ENCODE measurements at places on chromosomes 6 and 20.
A peak's percentile ranks its signal among the peaks of the same experiment; 100 is the strongest.

DNA sequence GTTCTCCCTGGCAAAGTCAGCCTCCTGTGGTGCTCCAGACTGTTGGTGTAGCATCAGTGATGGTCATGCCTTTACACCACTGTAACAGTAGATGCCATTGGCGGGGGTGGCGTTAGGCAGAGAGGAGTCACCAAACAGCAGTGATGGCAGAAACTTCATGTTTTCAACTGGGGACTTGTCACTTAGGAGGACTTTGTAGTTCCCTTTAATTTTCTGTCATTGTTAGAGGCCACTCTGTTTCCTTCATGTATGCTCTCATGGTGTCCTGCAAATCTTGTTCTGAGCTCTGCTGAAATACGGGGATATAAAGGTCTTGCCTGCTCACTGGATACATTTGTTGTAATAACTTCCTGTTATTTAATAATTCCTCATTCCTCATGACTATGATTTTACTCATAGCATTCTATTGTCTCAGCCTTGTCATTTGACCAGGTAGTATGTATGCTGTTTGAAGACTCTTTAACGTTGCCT lies 4.6 kb downstream of the MAP3K4 start:
- DNase-seq: no peak

DNA sequence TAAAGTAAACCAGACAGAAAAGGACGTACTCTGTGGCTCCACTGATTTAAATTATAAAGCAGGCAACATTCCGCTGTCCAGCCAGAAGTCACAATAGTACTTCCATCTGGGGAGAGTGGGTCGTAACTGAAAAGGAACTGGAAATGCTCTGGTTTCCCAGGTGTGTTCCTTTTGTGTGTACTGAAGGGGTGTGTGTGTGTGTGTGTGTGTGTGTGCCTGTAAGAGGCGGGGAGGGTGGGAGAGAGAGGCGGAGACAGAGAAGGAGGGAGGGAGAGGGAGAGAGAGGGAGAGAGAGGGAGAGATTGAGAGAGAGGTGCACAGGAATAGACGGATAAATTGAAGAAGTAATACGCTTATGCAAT lies 178.4 kb upstream of the ZNF184 start:
- no peak for DNase-seq

DNA sequence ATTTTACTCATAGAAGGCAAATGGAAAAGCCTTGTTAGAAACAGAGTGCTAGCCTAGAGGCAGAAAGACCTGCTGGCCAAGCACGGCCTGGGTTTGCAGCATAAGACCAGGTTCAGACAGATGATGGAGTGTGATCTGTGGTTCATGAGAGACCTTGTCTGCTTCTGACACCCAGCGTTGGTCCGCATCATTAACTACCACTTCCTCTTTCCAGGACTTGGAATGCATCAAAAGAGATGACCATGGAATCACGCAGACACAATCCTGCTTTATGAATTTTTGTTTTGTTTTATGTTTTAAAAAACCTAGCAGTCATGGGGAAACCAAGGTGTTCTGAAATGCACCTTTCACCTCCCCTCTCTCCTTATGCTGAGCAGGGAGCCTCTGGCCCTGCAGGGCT lies 76.8 kb upstream of the SYNDIG1 start:
- no peak for DNase-seq

DNA sequence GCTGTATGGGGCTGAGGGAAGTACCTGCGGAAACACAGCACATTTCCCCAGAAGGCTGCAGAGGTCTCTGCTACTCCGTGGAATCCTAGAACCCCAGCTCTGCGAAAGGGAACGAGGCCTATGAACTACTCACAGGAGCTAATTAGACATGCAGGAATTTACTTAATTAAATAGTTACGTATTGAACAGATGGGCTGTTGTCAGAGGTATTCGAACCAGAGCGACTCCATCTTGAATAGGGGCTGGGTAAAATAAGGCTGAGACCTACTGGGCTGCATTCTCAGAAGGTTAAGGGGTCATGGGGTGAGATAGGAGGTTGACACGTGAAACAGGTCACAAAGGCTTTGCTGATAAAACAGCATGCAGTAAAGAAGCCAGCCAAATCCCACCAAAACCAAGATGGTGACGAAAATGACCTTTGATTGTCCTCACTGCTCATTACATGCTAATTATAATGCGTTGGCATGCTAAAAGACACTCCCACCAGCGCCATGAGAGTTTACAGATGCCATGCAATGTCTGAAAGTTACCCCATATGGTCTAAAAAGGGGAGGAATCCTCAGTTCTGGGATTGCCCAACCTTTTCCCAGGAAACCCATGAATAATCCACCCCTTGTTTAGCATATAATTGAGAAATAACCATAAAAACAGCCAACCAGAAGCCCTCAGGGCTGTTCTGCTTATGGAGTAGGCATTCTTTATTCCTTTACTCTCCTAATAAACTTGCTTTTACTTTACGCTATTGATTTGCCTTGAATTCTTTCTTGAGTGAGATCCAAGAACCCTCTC lies 14.7 kb upstream of the SSTR4 start:
- DNase-seq: no peak

GRCh38 chr6:33014841-33015634 lies 5.6 kb upstream of the HLA-DOA start:
- DNase-seq: peak; percentile 84

- DNase-seq: no peak
Measured at GRCh38 chr6:158033751-158034702, 52.4 kb downstream of the SYNJ2 start.

DNA sequence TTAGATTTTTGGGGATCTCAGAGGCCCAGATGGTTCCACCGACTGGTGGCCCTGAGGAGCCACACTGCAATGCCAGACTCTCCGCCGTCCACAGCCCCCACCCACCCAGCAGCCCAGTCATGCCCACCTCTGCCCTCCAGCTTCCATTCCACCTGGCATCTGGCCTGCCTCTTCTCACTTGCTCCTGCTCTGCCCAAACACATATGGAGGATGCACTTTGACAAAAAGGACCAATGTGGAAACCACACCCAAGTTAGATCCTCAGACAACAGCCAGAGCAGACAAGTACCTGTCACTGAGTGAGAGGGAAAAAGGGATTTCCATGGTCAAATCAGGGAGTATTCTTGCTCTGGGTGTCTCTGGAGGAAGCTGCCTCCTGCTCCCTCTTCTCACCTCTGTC lies 120.6 kb upstream of the NXT1 start:
- DNase-seq: no peak

DNA sequence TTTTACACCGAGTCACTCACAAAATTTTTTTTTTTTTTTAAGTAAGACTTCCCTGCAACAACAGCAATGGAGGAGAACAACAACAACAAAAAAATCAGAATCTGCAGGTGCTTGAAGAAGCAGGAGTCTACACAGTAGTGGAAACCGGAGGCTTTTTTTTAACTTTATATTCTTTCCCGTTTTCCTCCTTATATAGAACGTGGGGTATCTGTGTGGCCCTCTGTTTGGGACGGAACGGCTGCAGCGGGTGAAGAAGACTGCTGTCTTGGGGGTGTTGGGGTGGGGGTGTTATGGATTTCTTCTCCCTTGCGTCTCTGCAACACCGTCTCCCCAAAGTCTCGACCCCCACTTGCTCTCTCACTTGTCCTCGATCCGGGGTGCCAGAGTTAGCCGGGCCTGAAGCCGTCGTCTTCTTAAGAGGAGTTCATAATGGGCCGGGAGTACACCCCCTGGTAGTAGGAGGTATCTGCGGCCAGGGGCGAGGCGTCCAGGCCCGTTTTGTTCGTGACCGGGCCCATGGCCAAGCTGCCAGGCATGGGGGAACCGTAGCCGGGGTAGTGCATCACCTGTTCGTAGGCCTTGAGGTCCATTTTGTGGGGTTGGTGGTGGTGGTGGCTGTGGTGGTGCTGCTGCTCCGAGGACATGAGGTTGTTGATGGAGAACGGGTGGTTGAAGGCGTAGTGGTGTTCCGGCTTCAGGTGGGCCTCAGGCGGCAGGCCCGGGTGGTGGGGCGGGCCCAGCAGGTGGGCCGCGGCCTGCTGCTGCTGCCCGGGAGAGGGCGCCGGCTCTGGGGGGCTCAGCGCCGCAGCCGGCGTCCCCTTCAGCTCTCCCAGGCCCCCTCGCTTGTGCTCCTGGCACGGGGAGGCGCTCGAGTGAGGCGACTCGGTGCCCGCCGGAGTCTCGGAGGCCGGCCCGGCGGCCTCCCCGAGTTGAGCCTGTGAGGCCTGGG lies 2.7 kb downstream of the FOXA2 start:
- no peak for DNase-seq

GRCh38 chr6:151647976-151648639 lies 154.3 kb downstream of the CCDC170 start:
- no peak for DNase-seq

DNA sequence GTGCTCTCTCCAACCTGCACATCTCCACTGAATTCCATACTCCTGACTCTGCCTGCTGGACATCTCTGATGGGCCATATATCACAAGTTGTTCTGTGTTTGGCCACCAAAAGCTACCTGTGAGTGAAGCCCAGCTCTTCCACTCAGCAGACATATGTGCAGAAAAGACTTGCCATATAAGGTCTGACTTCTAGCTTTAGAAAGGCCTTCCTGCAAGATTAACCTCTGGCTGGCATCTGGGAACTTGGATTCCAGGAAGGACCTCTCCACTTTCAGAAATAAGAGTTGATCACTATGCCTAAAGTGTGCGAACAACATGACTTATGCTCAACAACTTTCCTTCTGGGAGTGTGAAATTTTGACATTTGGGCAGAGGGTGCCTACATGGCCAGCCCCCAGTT lies 113.7 kb downstream of the TNFAIP3 start:
- DNase-seq: no peak

DNA sequence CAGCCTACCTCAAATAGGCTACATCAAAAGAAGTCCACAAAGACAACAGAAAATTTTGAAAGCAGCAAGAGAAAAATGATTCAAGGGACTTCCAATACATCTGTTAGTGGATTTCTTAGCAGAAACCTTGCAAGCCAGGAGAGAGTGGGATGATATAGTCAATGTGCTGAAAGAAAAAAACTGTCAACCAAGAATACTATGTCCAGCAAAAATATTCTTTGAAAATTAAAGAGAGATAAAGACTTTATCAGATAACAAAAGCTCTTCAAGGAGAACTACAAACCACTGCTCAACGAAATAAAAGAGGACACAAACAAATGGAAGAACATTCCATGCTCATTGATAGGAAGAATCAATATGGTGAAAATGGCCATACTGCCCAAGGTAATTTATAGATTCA lies 34.0 kb downstream of the MCHR2 start:
- no peak for DNase-seq

DNA sequence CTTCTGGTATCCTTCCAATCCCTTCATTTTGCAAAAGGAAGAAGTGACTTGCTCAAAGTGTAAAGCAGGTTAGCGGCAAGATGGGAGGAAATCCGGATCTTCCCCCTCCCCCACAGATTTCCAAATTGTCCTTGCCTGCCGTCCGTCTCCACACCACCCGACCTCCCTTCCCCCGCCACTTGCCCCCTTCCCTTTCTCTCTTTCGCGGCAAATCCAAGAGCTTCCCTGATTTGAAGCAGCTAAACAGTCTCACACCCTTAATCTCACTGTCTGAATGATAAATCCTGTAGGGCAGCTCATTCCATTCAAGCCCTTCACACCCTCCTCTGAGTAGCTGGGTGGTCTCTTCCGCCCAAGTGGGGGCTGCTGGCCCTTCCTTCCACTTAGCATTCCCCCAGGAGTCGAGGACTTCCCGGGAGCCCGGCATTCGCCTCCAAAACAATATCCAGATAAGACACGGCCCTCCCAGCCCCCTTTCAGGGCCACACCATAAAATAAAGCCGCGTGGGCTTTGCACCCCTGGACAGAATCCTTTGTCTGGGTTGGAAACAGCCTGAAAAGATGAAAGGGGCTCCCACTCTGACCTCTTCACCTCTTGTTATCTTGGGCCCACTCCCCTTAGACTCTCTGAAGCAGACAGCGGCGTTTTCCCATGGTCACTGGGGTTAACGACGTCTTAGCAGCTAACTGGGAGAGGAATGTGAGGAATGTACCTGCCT lies 44.0 kb upstream of the PIM1 start:
- no peak for DNase-seq

- DNase-seq: peak; percentile 74
Measured at GRCh38 chr20:46946796-46947195, 52.2 kb downstream of the EYA2 start.

DNA sequence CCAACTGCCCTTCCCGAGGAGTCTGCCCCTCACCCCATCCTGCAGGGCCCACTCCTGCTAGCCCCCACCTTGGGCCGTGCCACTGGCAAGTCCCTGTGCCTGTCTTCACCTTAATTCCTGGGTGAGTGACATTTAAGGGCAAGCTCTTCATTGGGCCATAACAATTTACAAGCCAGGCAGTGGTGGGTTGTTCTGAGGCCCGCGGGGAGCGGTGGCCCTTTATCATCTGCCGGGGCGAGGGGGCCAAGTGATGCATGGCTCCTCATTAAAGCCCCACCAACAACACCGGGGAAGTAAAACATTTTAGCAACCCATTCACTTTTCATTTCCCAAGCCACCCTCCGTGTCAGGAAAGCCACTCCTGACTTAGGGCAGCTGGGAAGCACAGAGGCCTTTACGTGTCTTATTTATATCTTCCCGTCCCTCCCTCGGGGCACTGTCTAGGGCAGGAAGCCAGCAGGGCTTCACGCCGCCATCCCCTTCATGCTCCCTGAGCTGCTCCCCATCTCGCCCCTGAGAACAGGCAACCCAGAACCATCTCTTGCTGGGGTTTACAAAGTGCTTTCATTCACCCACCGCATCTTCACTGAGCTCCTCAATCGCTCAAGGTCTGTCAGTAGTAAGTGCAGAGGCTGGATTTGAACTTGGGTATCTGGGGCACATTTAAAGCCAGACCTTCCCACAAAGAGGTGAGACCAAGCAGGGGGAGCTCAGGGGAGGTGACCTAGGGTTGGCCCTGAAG lies 55.5 kb upstream of the CCDC167 start:
- DNase-seq: no peak

DNA sequence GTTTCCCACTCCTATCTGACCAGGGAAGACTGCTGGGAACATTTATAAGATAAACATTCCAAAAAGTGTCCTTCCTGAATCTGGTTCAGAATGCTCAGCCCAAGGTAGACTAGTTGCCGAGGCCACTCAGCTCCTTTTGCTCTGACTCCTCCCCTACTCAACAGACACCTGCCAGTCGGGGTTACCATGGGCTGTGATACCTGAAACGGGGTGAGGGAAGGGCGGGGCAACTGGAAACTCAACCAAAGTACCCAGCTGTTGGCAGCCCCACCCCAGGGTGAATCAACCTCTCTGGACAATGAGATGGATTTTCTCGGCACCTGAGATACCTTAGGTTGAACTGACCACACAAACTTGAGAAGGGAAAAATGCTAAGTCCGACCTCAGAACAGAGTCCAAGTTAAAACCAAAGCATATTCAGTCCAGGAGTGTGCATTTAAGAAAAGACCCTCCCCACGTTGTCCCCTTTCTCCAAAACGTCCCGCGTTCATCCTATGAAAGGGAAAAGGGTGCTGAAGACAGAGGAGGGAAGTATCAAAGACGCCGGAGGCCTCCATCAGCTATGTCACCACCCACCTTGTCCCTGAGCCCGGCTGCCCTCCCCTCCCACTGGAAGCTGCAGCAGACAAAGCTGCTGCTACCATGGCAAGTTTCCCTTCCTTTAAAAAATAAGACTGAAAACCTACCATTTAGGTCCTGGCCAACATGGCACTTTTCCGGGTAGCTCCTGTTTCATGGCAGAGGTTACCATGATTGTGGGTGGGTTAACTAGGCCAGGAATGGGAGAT lies 100.1 kb downstream of the SLC23A2 start:
- no peak for DNase-seq

GRCh38 chr20:25574411-25574810 lies 10.9 kb downstream of the NINL start:
- no peak for DNase-seq

GRCh38 chr20:57399587-57400155 lies 8.5 kb downstream of the RBM38 start:
- DNase-seq: no peak

Measured in spinal cord (tissue), 10 donors.